ENCODE measurements at places on chromosomes 13 and 19. TPM values are rescaled to one million over a fixed set of nuclear protein-coding genes. Genes with fewer than 3 reads are reported as not detected.

Gene ACP5
- 12.0 TPM for total RNA-seq

DNA sequence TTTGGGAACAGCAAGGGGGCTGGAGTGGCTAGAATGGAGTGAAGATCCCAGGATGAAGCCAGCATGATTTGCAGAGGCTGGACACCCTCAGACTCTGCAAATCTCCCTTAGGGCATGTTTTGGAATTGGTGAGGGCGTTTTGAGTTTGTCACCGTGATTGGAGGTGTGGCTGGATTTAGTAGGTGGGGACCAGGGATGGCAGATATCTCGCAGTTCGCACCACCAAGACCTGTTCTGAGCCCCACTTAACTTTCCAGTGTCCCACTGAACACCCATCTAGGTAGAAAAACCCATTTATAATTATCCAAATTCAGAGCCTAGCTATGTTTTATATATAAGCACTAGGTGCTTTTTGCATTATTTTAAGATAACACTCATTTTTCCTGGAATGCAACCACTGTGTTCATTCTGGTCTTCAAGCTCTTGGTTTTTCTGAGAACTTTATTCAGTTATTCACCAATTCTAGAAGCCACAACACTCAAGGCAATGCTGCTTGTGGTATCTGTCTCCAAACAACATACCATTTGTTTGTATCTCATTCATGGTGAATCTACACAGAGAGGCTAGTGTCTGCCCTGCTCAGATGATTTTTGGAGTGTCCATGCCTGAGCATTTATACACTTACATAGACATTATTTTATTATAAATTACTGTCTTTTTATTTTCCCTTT, 3.0 kb upstream of the NANOS2 start:
- peak; percentile 13 for DNase-seq
- peak overlapping the region; percentile 36 for H3K27ac ChIP-seq
- H3K4me3 ChIP-seq, result no peak overlapping the region

DNA sequence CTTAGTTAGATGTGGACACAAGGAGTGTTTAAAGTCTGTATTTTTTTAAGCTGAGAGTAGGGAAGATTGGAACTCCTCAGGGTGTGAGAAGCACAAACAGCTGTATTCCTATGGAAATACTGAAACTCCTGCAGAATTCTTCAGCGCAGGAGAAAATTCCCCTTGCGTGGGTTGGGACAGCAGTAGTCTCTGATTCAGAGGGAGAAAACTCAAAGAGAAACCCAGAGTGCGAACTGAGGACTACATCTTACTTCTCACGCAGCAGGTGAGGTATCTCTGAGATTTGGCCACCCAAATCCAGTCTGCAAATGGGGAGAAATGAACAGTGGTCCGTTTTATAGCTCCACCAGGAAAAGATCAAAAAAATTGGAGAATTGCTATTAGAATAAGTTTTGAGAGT, 60.9 kb downstream of the FRY start:
- no peaks in the 10 kb centered on the region for H3K36me3 ChIP-seq
- DNase-seq, result no peak
- H3K27ac ChIP-seq, result no peak overlapping the region

GRCh38 chr19:14265290-14266036, 59.5 kb upstream of the ADGRL1 start:
- no peaks in the 10 kb centered on the region for H3K36me3 ChIP-seq
- H3K4me1 ChIP-seq, result no peaks in the 10 kb centered on the region
- no peak overlapping the region for H3K27ac ChIP-seq

- DNase-seq, result no peak
- H3K27ac ChIP-seq, result no peak overlapping the region
- no peak overlapping the region for H3K4me3 ChIP-seq
- no peaks in the 10 kb centered on the region for H3K4me1 ChIP-seq
- no peaks in the 10 kb centered on the region for H3K27me3 ChIP-seq
- H3K36me3 ChIP-seq, result no peaks in the 10 kb centered on the region
Observed at GRCh38 chr13:64755961-64756360, 2474.2 kb downstream of the PCDH9 start.

- DNase-seq, result no peak
- H3K27me3 ChIP-seq, result peaks cover 5% of the 10 kb centered on the region
- no peaks in the 10 kb centered on the region for H3K36me3 ChIP-seq
- peak overlapping the region; percentile 98 for H3K27ac ChIP-seq
Observed at GRCh38 chr19:14073925-14074838, 1.6 kb downstream of the MISP3 start.

- DNase-seq, result no peak
- no peaks in the 10 kb centered on the region for H3K36me3 ChIP-seq
- peaks cover 72% of the 10 kb centered on the region for H3K27me3 ChIP-seq
- peaks cover 7% of the 10 kb centered on the region for H3K4me1 ChIP-seq
- no peak overlapping the region for H3K4me3 ChIP-seq
Observed at GRCh38 chr13:27928805-27929753, 9.3 kb downstream of the PDX1 start.

DNA sequence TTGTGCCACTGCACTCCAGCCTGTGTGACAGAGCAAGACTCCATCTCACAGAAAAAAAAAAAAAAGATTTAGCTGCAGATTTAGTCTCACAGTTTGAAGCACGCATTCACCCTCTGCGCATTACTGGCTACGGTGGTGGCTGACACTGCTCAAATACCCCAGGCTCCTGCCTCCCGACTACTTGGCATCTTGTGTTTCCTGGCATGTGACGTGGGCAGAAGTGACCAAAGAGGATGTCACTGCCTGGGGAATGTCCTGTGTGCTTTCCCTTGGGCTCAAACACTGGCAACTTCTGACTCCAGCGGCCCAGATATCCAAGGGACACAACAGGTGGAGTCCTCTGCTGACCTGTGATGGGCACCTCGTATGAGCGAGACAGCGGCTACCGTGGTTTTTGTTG, 24.7 kb upstream of the EIF3G start:
- H3K27ac ChIP-seq, result peak overlapping the region; percentile 29
- H3K4me1 ChIP-seq, result peaks cover 24% of the 10 kb centered on the region
- no peak overlapping the region for H3K4me3 ChIP-seq
- no peak for DNase-seq
- peaks cover 46% of the 10 kb centered on the region for H3K36me3 ChIP-seq
- H3K27me3 ChIP-seq, result no peaks in the 10 kb centered on the region

GRCh38 chr19:30069535-30070197, 127.6 kb downstream of the URI1 start:
- H3K4me3 ChIP-seq, result no peak overlapping the region
- H3K4me1 ChIP-seq, result no peaks in the 10 kb centered on the region
- DNase-seq, result no peak
- H3K27me3 ChIP-seq, result no peaks in the 10 kb centered on the region

GRCh38 chr19:12665281-12665573, 1.3 kb downstream of the MAN2B1 start:
- DNase-seq, result peak; percentile 47
- peaks cover 47% of the 10 kb centered on the region for H3K4me1 ChIP-seq
- no peaks in the 10 kb centered on the region for H3K27me3 ChIP-seq

GRCh38 chr19:2097203-2097885, 629 bp downstream of the IZUMO4 start:
- no peaks in the 10 kb centered on the region for H3K27me3 ChIP-seq
- peaks cover 23% of the 10 kb centered on the region for H3K4me1 ChIP-seq
- peaks cover 30% of the 10 kb centered on the region for H3K36me3 ChIP-seq
- peak overlapping the region; percentile 85 for H3K4me3 ChIP-seq

GRCh38 chr13:30354493-30355383, 47.4 kb upstream of the KATNAL1 start:
- no peak overlapping the region for H3K4me3 ChIP-seq
- H3K36me3 ChIP-seq, result peaks cover 44% of the 10 kb centered on the region
- peaks cover 17% of the 10 kb centered on the region for H3K4me1 ChIP-seq
- no peaks in the 10 kb centered on the region for H3K27me3 ChIP-seq
- no peak overlapping the region for H3K27ac ChIP-seq

Gene GJB6
- total RNA-seq, result 0.99 TPM

Gene NKG7
- total RNA-seq, result 376 TPM

- no peak overlapping the region for H3K27ac ChIP-seq
- no peaks in the 10 kb centered on the region for H3K36me3 ChIP-seq
- no peak overlapping the region for H3K4me3 ChIP-seq
- H3K4me1 ChIP-seq, result no peaks in the 10 kb centered on the region
- no peaks in the 10 kb centered on the region for H3K27me3 ChIP-seq
Observed at GRCh38 chr13:31605076-31605860, 134.1 kb upstream of the RXFP2 start.

GRCh38 chr13:35764326-35765015, 288.0 kb upstream of the MAB21L1 start:
- H3K4me1 ChIP-seq, result no peaks in the 10 kb centered on the region
- H3K36me3 ChIP-seq, result no peaks in the 10 kb centered on the region
- no peak overlapping the region for H3K4me3 ChIP-seq
- no peak overlapping the region for H3K27ac ChIP-seq

DNA sequence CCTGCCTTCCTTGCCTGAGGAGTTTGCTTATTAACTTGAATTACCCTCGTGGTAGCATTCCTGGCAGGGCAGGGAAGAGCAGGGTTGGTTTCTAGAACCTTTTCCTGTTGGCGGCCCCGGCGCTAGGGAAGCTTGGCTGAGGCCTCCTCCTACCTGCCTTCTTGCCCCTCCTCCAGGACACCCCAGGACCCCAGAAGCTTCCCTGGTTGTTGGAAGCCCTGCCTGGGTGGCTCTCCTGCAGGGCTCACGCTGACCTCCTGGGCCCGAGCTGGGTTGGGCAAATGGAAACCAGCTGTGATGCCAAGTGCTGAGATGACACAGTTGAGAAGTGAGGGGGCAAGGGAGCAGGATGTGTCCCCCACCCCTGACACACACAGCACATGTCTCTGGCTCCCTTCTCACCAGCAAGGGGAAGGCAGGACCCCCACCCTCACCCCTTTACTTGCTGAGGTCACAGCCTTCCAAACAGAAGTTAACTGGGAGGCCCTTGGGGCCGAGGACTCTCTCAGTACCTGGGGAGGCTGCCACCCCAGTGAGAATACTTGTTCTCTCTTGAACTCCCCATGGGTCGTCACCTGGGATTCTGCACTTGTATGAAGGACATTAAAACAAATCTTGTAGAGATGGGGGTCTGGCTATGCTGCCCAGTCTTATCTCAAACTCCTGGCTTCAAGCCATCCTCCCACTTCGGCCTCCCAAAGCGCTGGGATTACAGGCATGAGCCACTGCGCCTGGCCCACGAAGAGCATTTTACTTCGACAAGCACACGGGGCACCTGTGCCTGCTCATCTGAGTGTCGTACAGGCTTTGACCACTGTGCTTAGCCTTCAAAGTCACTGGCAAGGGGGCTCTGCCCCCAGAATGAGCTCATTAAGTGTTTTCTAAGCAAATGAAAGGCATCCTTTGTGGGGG, 10.5 kb downstream of the CEBPA start:
- H3K27ac ChIP-seq, result no peak overlapping the region
- no peak overlapping the region for H3K4me3 ChIP-seq
- peaks cover 10% of the 10 kb centered on the region for H3K4me1 ChIP-seq
- no peak for DNase-seq
- H3K36me3 ChIP-seq, result peaks cover 11% of the 10 kb centered on the region

Gene ICAM4
- 1.0 TPM for total RNA-seq

DNA sequence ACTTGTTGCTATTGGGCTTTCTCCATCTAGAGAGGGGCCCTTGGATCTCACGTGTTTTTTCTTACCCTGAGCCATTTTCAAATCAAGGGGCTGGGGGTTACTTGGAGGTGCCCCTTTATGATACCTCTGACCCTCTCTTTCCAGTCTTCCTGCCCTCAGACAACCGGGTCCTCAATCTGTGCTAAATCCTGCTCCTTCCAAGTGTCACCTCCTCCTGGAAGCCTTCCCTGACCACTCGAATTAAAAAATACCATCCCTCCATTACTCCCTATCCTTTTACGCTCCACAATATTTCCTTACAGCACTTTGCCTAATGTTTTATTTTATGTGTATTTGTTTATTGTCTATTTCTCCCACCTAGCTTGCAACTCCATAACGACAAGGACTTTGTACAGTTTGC, 3.3 kb downstream of the KLK8 start:
- no peak overlapping the region for H3K27ac ChIP-seq
- H3K4me3 ChIP-seq, result no peak overlapping the region
- no peaks in the 10 kb centered on the region for H3K36me3 ChIP-seq
- peaks cover 5% of the 10 kb centered on the region for H3K27me3 ChIP-seq

Gene SIGLECL1
- not detected for total RNA-seq

Gene KISS1R
- 8.9 TPM for total RNA-seq

DNA sequence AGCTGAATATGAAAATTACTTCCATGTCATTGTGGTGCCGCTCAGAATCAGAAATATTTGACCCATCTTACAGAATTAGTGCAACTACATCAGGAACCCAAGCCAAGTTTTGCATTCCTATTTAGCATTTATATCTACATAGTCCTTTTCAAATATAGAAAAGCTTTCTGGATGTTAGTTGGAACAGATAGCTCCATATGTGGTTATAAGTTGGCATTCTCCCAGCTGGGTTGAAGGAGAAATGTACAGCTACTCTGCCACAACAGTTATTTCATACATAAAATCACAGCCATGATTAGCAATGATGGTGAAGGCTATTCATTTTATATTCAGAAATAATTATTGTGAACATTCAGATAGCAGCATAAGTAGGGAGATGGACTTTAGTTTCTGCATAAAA, 28.2 kb downstream of the HPN start:
- no peaks in the 10 kb centered on the region for H3K36me3 ChIP-seq
- H3K4me3 ChIP-seq, result no peak overlapping the region
- DNase-seq, result no peak

GRCh38 chr13:48838193-48838973, 137.3 kb upstream of the FNDC3A start:
- H3K27ac ChIP-seq, result no peak overlapping the region
- peaks cover 9% of the 10 kb centered on the region for H3K27me3 ChIP-seq
- H3K36me3 ChIP-seq, result no peaks in the 10 kb centered on the region
- no peaks in the 10 kb centered on the region for H3K4me1 ChIP-seq

GRCh38 chr19:13848340-13848677, 28.6 kb upstream of the NANOS3 start:
- DNase-seq, result no peak
- H3K4me1 ChIP-seq, result peaks cover 45% of the 10 kb centered on the region
- H3K27me3 ChIP-seq, result no peaks in the 10 kb centered on the region

Gene SYMPK
- 120 TPM for total RNA-seq

Gene ZNF30
- total RNA-seq, result 4.5 TPM

Gene CASP14
- total RNA-seq, result not detected

DNA sequence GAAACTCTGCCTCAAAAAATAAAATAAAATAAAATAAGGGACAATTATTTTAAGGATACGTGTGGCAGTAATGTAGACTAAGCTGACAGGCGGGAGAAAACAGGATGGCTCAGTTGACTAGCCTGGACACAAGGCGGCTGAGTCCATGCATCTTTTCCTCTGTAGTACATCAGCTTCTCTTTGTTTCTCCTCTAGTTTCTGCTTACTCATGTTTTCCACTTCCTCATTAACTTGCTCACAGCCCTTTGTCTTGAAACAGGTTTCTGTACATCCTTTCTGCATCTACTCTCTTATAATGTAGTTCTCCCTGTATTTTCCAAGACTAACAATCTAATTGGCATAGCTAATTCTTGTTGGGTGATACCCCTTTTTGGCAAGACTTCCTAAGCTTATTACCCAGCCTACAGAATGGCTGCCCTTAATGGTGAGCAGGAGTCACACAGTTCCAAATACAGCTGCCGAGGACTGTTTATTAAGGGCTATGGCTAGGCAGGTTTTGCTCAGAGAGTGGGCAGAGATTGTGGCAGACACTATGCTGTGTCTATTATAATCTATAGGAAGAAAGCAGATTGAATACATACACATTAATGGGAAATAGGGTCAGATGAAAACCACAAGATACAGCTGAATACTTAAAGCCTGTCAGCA, 58.7 kb upstream of the KLF5 start:
- peaks cover 7% of the 10 kb centered on the region for H3K36me3 ChIP-seq
- no peaks in the 10 kb centered on the region for H3K27me3 ChIP-seq
- H3K4me1 ChIP-seq, result peaks cover 12% of the 10 kb centered on the region
- H3K4me3 ChIP-seq, result no peak overlapping the region

- no peaks in the 10 kb centered on the region for H3K27me3 ChIP-seq
- DNase-seq, result no peak
- no peak overlapping the region for H3K27ac ChIP-seq
- peaks cover 20% of the 10 kb centered on the region for H3K36me3 ChIP-seq
Observed at GRCh38 chr19:2140138-2140569, 11.2 kb downstream of the AP3D1 start.

GRCh38 chr13:74329962-74330361, 195.8 kb upstream of the KLF12 start:
- no peak for DNase-seq
- no peak overlapping the region for H3K4me3 ChIP-seq
- no peaks in the 10 kb centered on the region for H3K27me3 ChIP-seq
- no peaks in the 10 kb centered on the region for H3K36me3 ChIP-seq

All from activated T-helper 1 cell treated with anti-CD3 and anti-CD28 coated beads, Interleukin-12 subunit alpha, Interleukin-12 subunit beta, Interleukin-2, Interleukin-4 antibody, amounts not matched to agents 30 ng/mL and 10 ng/mL and 1 ng/mL, durations not matched to agents 14 hours and 24 hours and 36 hours (primary cell).